ENCODE measurements at places on chromosomes 1 and 21. TPM values are rescaled to one million over a fixed set of nuclear protein-coding genes. Genes with fewer than 3 reads are reported as not detected.

DNA sequence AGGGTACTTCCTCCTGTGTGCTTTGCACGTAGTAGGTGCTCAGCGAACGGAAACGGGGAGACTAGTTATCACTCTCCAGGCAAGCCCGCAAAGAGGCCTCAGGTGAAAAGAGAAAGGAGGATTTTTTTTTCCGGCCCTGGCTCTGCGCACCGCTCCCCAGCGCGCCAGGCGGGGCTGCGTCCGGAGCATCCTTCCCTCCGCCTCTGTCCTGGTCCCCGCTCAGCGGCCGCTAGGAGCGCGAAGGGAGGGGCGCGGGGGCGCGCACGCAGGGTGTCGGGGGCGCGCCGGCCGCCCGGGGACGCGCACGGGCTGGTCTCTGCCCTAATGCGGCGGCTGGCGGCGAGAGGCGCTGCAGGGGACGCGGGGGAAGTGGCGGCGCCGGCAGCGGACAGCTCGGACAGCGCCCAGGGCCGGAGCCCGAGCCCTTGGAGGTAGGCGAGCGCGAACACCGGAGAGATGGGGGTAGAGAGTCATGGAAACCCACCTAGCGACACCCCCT, 42.3 kb upstream of the NFASC start:
- no peak overlapping the region for H3K27ac ChIP-seq
- H3K27me3 ChIP-seq, result peaks cover 24% of the 10 kb centered on the region
- H3K36me3 ChIP-seq, result no peaks in the 10 kb centered on the region
- peak; percentile 46 for DNase-seq

GRCh38 chr1:109271458-109271857, 11.5 kb downstream of the PSRC1 start:
- no peak overlapping the region for H3K27ac ChIP-seq
- H3K36me3 ChIP-seq, result no peaks in the 10 kb centered on the region
- H3K4me1 ChIP-seq, result peaks cover 23% of the 10 kb centered on the region
- H3K4me3 ChIP-seq, result no peak overlapping the region
- peak; percentile 35 for DNase-seq
- H3K27me3 ChIP-seq, result no peaks in the 10 kb centered on the region

GRCh38 chr1:229778794-229779193, 152.7 kb downstream of the URB2 start:
- H3K4me3 ChIP-seq, result no peak overlapping the region
- no peak for DNase-seq
- no peaks in the 10 kb centered on the region for H3K4me1 ChIP-seq
- H3K27ac ChIP-seq, result no peak overlapping the region

GRCh38 chr1:83098791-83099190, 900.1 kb downstream of the TTLL7 start:
- no peak for DNase-seq
- no peak overlapping the region for H3K4me3 ChIP-seq
- H3K27me3 ChIP-seq, result no peaks in the 10 kb centered on the region
- H3K36me3 ChIP-seq, result no peaks in the 10 kb centered on the region
- H3K27ac ChIP-seq, result no peak overlapping the region

S100A8 gene
- not detected for total RNA-seq

ALX3 gene
- total RNA-seq, result not detected

FAAH gene
- total RNA-seq, result 0.74 TPM

TMEM269 gene
- not detected for total RNA-seq
